ENCODE measurements at places on chromosomes 2 and 18. TPM values are rescaled to one million over a fixed set of nuclear protein-coding genes. Genes with fewer than 3 reads are reported as not detected.

Gene CAPN14
- not detected for total RNA-seq

Gene RMC1
- total RNA-seq, result 19.9 TPM

Gene PLEKHH2
- 1.1 TPM for total RNA-seq

Gene SERPINB7
- total RNA-seq, result not detected

Gene TRAPPC12
- total RNA-seq, result 39.0 TPM

Gene QPCT
- total RNA-seq, result not detected

- DNase-seq, result no peak
Measured at GRCh38 chr2:36696533-36696932, at the start of gene VIT. Gene VIT, plus strand, starts transcription at chr2:36696707. Its CDS starts 19,664 bp downstream, at chr2:36716371.

GRCh38 chr2:62539606-62540407 lies 33.8 kb upstream of the TMEM17 start:
- no peak for DNase-seq

GRCh38 chr2:176633754-176634153 lies 364.5 kb downstream of the MTX2 start:
- DNase-seq, result no peak

DNA sequence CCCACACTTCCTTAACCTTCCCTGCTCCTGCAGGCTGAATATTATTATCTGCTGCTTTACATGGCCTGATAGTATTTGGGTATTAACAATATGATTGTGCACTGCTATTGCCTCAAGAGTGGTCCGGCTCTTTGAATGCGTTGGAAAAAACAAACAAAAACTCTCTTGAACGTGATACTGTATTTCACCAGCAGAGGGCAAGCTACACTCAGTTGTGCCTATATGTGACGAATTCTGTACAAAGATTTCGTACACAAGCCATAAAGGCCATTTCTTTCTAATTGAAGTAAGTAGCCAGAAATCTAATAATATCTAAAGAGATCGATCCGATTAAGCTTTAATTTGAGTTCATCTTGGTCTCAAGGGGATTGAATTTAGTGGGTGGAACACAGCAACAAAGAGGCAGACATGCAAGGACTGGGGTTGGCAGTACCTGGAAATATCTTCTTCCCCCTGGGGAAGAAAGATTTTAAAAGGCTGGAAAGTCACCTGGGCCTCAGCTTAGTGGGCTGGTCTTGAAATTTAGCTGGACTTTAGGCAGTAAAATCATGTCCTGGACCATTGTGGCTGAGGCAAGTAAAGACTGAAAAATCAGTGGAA lies 49.3 kb upstream of the RAB6D start:
- DNase-seq, result peak; percentile 61

GRCh38 chr2:105494683-105495425 lies 96.0 kb upstream of the FHL2 start:
- DNase-seq, result no peak

GRCh38 chr2:188601927-188602326 lies 310.3 kb downstream of the GULP1 start:
- no peak for DNase-seq

GRCh38 chr2:165408186-165408585 lies 61.3 kb upstream of the CSRNP3 start:
- DNase-seq, result no peak

GRCh38 chr2:97011977-97012569 lies 25.7 kb upstream of the FAM178B start:
- peak; percentile 60 for DNase-seq

- DNase-seq, result no peak
Measured at GRCh38 chr2:11597538-11598225, 63.8 kb downstream of the GREB1 start.

DNA sequence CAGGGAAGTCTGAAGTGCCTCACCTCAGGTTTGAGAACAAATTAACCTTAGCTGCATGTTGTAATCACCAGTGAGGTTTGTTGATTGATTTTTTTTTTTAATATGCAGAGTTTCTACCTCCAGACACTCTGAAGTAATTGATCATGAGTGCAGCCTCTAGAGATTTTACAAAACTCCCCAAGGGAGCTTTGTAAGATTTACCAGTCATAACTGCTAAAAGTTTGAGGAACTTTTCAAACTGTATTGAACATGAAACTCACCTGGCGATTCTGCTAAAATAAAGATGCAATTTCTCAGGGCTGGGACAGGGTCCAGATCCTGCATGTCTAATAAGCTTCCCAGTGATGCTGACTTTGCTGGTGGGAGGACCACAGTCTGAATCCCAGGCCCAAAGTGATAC lies 339.6 kb upstream of the DCC start:
- no peak for DNase-seq

- DNase-seq, result no peak
Measured at GRCh38 chr2:171391532-171391931, 42.3 kb downstream of the METTL8 start.

- DNase-seq, result no peak
Measured at GRCh38 chr2:201016859-201017258, 53.4 kb upstream of the ORC2 start.

DNA sequence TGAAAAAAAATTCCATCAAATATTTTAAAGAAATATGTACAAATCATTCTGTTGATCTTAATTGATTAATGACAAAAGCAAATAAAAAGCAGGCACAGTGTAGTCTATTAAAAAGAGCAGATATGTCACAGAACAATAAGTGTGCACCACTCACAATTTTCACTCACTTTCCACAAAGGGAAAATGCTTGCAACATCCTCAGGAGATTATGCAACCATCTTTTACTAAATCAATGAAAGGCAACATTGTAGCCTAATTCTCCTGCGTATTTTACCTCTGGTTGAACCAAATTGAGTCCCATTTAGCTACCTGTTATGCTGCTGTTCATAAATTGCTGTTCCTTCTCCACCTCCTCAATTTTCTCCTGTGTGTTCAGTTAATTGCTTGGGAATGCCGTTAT lies 1346.8 kb upstream of the PIK3C3 start:
- no peak for DNase-seq

DNA sequence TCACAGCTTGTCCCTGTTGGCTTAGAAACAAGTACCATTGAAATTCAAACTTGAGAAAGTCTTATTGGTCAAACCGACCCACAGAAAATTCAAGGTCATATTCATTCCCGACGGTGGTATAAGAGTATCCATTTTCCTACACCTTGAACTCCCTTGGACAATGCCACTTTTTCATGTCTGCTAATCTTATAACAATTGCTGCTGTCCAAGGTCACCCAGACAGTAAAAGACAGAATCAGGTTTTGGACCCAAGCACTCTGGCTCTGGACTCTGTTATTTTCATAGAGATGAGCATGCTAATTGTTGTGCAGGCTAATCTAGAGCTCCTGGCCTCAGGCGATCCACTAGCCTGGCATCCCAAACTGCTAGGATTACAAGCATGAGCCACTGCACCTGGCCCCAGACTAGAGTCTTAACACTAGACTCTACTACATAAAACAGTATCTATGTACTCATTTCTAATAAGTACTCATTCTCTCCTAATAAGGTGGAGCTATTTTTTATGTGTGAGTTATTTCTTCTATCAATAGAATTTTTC lies 57.8 kb downstream of the C2orf76 start:
- DNase-seq, result no peak

GRCh38 chr2:208103616-208104015 lies 20.7 kb downstream of the CRYGD start:
- no peak for DNase-seq

DNA sequence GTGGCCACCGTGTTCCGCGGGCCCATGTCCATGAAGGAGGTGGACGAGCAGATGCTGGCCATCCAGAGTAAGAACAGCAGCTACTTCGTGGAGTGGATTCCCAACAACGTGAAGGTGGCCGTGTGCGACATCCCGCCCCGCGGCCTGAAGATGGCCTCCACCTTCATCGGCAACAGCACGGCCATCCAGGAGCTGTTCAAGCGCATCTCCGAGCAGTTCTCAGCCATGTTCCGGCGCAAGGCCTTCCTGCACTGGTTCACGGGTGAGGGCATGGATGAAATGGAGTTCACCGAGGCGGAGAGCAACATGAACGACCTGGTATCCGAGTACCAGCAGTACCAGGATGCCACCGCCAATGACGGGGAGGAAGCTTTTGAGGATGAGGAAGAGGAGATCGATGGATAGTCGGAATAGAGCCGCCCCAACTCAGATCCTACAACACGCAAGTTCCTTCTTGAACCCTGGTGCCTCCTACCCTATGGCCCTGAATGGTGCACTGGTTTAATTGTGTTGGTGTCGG lies 17.7 kb downstream of the TUBB6 start:
- DNase-seq, result no peak

DNA sequence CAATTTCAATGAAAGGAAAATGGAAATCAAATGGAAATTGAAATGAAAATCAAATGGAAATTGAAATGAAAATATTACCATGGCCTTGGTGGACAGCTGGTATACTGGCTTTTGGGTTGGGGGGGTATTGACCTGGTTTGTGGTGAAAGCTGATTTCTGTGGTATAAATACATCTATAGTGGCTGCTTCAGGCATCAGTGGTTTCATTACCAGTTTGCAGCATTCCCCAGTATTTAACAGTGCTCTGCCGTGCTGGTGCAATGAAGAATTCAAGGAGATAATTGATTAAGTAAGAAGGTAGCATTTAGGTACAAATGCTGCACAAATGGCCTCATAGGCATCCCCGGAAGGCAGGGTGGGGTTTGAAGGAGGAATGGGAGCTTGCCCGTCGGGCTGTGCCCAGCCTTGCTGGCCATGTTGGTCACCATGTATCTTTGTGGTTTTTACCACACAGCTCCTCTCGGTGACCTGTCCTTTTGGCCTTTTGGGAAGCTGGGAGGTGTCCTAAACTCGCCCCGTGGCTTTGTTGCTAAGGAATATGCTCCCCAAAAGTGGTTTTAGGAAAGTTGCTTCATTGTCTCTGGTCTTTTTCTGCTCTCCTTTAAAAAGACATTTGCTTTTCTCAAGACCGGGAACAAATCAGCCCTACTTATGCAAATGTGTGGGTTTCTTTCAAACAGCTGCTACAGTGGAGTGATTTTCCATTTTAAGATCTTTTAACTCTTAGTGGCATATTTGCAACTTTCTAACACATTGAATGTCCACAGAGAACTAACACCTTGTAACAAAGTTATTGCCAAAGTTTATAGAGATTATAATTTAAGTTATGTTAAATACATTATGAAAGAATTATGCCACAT lies 28.6 kb downstream of the SNTG2 start:
- DNase-seq, result no peak

DNA sequence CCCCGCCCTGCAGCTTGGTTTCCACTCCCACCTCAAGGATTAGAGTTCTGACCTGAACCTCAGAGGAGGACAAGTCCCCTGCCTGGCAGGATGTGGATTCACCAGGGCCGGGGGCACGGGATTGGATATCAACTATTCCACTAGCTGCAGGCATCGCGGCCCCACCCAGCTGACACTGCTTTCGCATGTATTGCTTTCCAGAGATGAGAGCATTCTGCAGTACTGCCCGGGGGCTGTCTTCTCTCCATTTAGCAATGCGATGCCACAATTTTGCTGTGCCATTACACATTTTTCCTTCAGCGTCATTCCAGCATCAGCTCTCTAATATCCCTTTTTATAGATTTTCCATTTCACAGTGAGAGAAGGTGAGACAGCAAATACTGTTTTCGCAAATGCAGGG lies 42.0 kb downstream of the CTIF start:
- no peak for DNase-seq
